ENCODE measurements at places on chromosomes 13 and 19.

DNA sequence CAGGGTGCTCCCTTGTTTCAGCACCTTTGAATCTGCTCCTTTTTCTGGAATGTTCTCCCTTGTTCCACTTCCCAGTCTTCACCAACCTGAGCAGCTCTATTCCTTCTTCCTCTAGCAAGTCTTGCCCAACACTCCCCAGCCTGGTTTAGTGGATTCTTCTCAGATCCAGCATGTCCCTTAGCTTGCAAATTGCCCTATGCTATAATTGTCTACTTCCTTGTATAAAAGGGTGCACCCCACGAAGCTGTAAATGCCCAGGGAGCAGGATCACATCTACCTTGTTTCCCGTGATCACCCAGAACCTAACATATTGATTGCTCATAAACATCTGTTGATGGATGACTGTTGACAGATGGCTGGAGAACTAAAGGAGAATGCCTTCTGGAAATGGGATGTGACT, 93.2 kb upstream of the C1QTNF9B start:
- no peak for DNase-seq

DNA sequence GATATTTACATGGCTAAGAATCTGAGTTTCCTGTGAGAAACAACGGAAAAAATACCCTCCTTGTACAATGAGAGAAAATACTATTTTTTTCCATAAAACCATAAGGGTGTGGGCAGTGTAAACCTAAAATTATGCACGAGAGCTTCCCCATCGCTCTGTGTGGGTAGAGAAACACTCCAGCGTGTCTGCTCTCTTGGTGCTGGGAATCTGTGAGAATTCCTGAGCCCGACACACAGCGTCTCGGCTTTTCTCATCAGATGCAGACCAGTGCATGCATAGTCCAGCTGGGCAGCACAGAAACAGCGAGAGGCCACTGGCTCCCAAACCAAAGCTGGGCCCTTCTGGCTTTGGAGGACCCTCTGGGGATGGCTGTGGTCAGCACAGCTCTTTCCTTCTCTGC, 12.0 kb downstream of the PLPP2 start:
- DNase-seq = no peak

DNA sequence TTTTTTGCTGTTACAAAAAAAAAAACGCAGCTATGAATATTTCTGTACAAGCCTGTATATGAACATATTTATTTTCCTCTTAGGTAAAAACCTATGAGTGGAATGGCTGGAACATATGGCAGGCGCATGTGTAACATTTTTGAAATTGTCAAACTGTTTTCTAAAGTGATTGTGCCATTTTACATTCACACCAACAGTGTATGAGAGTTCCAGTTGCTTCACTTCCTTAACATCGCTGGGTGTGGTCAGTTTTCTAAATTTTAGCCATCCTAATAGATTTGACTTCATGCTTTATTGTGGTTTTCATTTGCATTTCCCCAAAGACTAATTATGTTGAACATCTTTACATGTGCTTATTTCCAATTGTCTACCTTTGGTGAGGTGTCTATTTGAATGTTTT, 306.8 kb downstream of the KCNRG start:
- DNase-seq = no peak

DNA sequence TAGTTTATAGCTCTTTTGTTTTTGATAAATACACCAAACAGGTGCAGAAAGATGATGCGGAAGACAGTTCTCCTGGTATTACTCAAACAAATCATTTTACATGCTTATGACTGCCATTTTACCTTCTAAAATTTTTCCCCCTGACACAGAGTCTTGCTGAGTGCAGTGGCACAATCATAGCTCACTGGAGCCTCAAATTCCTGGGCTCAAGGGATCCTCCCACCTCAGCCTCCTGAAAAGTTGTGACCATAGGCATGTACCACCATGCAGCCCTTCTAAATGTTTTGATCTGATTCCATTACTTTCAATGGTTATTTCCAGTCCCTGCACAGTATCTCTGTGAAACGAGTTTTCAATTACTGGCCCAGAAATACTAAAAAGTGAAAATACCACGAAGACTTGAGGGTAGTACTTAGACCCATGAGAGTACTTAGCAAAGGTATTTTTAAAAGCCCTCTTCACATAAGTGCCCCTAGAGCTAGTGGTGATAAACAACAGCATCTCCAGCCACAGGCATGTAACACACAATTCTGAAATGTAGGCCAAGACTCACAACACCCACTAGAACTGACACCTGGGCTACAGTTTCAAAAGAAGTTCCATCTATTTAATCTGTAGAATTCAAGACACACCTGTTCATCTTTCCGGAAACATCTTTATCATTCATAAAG, 11.3 kb downstream of the HSPH1 start:
- no peak for DNase-seq

DNA sequence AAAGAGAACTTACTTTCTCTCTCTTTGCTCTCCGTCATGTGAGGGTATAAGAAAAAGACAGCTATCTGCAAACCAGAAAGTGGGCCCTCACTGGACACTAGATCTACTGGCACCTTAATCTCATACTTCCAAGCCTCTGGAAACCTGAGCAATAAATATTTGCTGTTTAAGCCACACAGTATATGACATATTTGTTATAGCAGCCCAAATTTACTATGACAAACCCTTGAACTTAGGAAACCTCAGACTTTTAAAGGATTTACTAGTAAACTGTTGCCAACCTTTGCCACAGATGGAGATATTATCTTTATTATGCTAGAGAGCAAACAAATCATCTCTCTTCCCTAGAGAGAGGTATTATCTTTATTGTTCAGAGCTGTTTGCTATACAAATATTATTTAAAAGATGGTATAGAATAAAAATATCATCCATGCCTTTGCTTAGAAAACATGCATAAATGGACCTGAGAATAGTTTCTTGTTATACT, 1446.1 kb downstream of the SLITRK1 start:
- no peak for DNase-seq

- no peak for DNase-seq
Measured at GRCh38 chr19:3179739-3180293, 1.2 kb downstream of the S1PR4 start.

- no peak for DNase-seq
Measured at GRCh38 chr13:29522044-29522685, 73.3 kb downstream of the SLC7A1 start.

DNA sequence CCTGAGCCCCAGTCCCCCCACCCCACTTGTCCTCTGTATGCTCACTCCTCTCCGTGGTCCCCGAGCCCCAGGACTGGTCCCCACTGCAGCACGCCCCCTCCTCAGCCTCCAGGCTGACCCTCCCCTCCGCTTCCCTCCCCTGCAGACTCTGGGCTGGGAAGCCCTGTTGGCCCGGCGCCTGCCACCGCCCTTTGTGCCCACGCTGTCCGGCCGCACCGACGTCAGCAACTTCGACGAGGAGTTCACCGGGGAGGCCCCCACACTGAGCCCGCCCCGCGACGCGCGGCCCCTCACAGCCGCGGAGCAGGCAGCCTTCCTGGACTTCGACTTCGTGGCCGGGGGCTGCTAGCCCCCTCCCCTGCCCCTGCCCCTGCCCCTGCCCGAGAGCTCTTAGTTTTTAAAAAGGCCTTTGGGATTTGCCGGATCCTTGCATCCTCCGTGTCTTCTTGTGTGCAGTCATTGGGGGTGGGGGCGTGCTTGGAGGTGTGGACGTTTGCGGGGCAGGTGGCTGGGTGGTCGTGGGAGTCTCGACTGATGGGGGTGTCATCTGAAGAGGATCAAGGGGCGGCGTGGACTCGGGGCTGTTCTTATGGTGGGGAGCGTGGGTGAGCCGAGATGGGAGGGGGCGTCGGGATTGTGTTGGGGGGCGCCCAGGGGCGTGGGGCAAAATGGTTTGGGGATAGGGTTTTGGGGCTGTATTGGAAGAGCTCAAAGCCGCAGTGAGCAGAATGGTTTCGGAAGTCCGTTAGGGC, 3.5 kb downstream of the PTGER1 start:
- no peak for DNase-seq

GRCh38 chr13:61362522-61362921, 53.1 kb downstream of the PCDH20 start:
- DNase-seq = no peak

DNA sequence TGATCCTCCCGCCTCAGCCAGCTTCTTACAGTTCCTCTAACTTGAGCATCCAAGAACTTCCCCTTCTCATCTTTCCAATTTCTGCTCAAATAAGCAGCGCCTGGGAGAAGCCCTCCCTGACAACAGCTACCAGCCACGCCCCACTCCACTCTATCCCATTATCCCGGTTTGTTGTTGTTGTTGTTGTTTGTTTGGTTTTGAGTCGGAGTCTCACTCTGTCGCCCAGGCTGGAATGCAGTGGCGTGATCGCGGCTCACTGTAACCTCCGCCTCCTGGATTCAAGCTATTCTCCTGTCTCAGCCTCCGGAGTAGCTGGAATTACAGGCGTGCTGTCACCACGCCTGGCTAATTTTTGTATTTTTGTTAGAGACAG, 822 bp upstream of the PTPRS start:
- DNase-seq = no peak

DNA sequence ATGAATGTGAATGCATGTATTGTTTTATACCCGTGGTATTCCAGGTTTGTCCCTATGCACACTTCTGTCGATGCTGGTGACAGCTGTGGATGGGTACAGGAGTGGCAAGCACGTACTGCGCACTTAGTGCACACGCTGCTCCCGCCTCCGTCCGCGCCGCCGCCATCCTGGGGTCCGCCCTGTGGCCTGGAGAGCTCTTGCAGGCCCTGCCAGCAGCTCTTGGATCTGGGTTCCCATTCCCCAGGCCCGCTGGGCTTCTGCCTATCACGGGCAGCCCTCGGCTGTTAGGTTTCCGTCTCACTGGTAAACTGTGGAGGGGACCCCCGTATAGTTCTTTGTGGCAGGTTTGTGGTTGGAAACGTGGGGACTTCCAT, 4.0 kb downstream of the GNA11 start:
- DNase-seq = no peak

DNA sequence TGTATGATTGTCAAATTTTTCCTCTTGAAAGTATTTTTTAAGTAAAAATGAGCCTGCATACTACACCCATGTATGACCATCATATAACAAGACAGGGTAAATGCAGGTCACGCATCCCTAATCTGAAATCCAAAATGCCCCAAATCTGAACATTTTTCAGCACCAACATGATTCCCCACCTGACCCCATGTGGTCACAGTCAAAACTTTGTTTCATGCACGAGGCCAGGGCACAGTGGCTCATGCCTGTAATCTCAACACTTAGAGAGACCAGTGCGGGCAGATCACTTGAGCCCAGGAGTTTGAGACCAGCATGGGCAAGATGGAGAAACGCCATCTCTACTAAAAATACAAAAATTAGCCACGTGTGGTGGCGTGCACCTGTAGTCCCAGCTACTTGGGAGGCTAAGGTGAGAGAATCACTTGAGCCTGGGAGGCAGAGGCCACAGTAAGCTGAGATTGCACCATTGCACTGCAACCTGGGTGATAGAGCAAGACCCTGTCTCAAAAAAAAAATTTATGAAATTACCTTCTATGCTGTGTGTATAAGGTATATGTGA, 63.7 kb upstream of the NPAS1 start:
- no peak for DNase-seq

DNA sequence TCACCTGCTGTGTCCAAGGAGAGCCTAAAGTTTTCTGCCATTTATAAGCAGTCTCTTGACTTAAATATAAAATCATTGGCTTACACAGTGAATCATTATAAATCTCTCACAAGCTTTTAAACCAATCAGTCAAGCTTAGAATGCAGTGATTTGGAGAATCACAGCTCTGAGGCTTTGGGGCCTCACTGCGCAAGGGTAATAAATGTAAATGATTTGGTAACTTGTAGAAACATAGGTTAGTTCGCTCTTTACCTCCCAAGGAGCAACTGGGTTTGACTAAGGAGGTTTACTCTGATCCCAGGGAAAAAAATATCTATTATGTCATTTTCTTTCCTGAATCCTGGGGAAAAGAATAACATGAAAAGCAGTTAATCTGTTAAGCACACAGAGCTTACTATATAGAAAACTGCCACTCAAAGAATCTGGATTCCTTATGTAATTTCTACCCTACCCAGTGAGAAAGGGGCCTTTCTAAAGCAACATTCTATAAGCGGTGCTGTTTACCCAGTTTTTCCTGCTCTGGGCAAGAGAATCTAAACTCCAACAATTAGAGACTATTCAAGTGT, 128.2 kb downstream of the MZT1 start:
- DNase-seq = peak; percentile 40

DNA sequence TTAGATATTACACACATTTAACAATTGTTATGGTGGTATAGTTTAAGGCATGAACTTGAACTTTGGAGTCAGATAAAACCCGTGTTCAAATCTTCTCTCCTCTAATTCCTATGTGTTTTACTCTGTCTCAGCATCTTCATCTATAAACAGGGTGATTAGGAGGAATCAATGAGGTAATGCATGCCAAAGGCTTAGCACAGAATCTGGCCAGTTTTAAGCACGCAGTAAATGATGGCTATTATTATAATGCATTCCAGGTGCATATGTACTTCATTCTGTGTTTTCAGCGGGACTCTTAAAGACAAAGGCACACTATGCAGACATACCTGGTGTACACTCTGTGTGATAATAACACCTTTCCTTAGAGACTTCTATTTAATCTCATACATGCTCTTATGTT, 88.0 kb upstream of the FRY start:
- DNase-seq = no peak

GRCh38 chr19:37218592-37218935, 550 bp downstream of the ZNF383 start:
- DNase-seq = no peak

GRCh38 chr19:46393456-46394401, 19.6 kb downstream of the CCDC8 start:
- DNase-seq = no peak

GRCh38 chr13:42279986-42280385, 8.0 kb downstream of the AKAP11 start:
- DNase-seq = no peak

- peak; percentile 2 for DNase-seq
Measured at GRCh38 chr13:111493468-111493867, 173.0 kb downstream of the TEX29 start.

DNA sequence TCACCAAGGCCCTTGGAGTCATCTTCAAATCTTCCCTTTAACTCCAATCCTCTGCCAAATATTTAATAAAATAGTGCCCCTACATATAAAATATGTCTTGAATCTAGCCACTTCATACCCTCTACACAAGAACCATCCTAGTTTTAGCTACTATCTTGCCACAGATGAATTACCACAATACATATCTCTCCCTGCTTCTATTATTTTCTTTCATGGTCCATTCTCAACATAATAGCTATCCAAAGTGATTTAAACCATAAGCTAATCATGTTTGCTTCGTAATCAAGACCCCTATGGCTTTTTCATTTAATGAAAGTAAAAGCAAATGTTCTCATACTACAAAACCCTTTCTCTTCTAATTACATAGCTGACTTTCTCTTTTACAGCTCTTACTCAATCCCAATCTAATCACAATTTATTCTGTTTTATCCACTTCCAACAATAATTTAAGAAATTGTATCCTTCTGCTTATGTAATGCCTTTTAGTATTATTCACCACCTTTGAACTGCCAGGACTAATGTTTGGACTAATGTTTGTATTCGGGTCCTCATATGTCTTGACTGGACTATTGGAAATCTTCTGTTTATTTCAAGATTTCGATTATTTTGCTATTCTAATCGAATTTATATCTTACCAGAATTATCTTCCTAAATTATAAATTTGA, 412.0 kb downstream of the SLITRK1 start:
- no peak for DNase-seq

GRCh38 chr19:55305491-55305890, 19.6 kb downstream of the TMEM150B start:
- peak; percentile 60 for DNase-seq

- DNase-seq = no peak
Measured at GRCh38 chr13:40340368-40341095, 325.9 kb downstream of the FOXO1 start.

GRCh38 chr13:36366031-36366430, 19.8 kb upstream of the SPART start:
- DNase-seq = no peak

GRCh38 chr19:34577531-34578101, 96.1 kb downstream of the WTIP start:
- DNase-seq = no peak
